ENCODE measurements at places on chromosomes 5 and 9.

DNA sequence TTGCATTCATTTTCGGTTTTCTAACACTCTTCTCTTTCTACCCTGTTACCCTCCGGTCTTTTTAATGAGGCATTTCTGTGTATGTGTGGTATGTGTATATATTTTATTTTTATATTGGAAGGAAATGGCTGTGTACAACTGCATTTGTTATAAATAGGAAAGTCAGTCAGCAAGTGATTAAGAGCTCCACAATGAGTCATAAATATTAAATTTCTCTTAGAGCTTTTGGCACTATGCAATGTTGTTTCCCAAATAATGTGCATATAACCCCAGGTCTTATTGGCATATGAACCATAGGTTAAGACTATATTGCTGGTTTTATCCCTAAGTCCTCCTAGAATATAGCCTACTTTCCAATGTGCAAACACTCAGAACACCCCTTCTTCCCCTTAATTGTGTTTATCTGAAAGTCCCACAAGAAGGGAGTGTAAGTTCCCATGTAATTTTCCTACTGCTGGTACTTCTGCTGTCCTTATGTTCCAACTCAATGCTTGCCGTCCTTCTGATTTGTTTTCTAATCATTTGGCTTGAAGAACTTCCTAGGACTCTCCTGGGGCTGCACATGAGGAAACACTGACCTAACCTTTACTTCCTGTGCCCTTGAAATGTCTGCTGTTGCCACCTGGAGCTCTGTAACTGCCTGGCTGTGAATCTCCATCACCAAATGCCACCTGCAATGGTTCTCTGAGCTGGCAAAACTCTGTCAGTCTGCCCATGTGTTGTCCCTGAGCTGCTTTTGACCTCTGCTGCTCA is 65.5 kb upstream of the PCSK5 start:
- DNase-seq = no peak

GRCh38 chr9:131404581-131404980 is 10.7 kb downstream of the PRRC2B start:
- DNase-seq = no peak

DNA sequence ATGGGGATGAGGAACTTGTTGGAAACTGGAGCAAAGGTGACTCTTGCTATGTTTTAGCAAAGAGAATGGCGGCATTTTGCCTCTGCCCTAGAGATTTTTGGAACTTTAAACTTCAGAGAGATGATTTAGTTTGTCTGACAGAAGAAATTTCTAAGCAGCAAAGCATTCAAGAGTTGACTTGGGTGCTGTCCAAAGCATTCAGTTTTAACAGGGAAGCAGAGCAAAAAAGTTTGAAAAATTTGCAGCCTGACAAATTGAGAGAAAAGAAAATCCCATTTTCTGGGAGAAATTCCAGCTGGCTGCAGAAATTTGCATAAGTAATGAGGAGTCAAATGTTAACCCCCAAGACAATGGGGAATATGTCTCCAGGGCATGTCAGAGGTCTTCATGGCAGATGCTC is 682.3 kb upstream of the ST8SIA4 start:
- no peak for DNase-seq

GRCh38 chr9:26176628-26177027 is 498.4 kb upstream of the TUSC1 start:
- DNase-seq = no peak

DNA sequence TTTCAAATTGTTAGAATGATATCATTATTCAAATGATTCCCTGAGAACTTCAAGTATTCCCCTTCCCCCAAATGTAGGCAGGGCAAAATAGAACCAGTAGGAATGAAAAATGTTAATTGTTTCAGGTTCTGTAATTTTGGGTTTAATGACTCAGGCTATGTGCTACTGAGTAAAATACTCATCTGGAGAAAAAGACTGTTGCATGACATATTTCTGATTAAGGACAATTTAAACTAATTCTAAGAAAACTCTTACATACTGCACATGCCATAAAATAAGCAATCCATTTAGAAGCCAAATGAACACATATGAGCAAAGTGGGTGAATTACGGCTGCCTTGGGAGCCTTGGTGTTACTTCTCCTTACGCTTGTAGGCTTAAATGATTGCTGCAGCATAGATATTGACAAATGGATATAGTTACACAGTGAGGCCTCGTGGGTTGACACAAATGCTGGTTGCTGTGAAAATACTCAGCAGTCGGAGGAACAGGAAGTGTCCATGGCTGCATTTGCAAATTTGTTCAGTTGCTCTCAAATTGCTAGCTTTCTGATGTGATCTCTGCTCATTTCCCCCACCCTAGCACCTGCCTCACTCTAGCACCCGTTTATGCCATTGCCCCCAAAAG is 174.9 kb upstream of the DMAC1 start:
- no peak for DNase-seq

GRCh38 chr9:28542928-28543327 is 969.6 kb upstream of the C9orf72 start:
- DNase-seq = no peak
